ENCODE measurements at places on chromosomes 2 and 18.

GRCh38 chr2:71494523-71495155, 41.3 kb downstream of the DYSF start:
- no peak for DNase-seq

DNA sequence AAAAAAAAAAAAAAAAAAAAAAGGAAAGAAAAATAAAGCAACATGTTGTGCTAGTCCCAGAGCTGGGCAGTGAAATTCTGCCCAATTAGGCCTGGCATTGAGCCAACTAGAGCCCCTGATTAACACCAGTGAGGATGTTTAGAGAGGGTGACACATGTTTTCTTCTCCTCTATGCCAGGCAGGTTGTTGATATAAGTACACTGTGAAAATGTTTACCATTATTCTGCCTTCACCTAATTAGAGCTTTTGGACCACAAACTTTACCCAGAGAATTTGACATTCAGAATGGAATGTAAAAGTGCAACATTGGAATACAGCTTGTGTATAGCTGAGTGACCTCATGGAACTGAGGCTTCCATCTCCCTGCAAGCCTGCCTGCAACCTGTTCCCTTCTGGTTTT, 95.9 kb upstream of the MSH2 start:
- DNase-seq, result no peak

GRCh38 chr2:137435162-137435561, 529.1 kb upstream of the HNMT start:
- DNase-seq, result no peak

GRCh38 chr2:42905341-42906110, 113.1 kb upstream of the HAAO start:
- DNase-seq, result no peak

- no peak for DNase-seq
Observed at GRCh38 chr2:88919087-88919738, 227.7 kb downstream of the RPIA start.

DNA sequence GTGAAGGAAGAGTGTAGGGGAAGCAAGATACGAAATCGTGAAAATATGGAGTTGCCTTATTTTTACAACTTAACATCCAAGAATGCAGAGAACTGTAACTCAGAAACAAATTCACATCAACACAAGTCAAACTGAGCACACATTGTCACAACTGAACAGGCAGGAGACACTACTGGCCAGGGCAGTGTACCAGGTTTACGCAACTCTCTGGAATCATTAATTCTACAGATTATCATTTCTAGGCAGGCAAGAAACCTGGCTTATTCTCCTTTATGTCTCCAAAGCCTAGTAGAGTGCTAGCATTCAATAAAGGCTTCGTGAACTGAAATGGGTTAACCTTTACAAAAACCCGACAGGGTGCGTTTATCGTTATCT, 584 bp downstream of the COA5 start:
- no peak for DNase-seq

GRCh38 chr2:204072443-204073324, 136.1 kb downstream of the ICOS start:
- peak; percentile 45 for DNase-seq

DNA sequence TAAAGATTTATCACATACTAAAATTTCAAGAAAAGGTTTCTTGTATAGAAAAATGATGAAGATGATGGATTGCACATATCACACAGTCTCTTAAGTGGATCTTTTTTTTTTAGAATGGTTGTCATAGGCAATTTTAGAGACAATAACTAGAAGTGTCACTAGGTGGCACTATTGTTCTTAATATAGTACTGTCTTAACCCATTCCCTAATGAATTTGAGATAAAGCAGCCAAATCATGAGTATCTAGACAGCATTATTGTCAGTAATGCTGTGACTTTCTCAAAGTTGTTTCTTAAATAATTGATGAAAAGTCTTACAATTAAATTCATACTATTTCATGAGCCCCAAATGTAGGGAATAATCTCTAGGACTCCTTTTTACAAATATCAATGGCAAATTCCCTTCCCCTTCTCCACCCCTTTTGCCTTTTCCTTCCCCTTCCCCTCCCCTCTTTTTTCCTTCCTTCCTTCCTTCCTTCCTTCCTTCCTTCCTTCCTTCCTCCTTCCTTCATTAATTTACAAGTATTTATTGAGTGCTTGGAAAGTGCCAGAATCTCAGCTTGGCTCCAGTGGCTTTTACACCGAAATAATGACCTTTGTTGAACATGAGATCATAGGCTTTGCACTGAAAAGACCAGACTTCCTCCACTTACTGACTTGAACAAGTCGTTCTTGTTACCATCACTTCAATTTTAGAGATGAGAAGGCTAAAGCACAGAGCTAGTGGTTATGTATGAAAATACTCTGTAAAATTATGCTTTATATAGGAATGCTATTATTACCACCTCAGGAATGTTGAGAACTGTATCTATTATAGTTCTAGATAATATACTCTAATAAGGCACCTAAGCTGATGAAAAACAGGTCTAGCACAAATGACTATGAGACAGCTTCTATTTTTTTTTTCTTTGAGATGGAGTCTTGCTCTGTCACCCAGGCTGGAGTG, 19.8 kb downstream of the MYL12B start:
- DNase-seq, result no peak

GRCh38 chr2:99489063-99489760, 605 bp downstream of the REV1 start:
- DNase-seq, result peak; percentile 25
